ENCODE measurements at places on chromosomes 2 and 18.

- DNase-seq, result no peak
Observed at GRCh38 chr2:229610872-229611271, 103.5 kb downstream of the DNER start.

DNA sequence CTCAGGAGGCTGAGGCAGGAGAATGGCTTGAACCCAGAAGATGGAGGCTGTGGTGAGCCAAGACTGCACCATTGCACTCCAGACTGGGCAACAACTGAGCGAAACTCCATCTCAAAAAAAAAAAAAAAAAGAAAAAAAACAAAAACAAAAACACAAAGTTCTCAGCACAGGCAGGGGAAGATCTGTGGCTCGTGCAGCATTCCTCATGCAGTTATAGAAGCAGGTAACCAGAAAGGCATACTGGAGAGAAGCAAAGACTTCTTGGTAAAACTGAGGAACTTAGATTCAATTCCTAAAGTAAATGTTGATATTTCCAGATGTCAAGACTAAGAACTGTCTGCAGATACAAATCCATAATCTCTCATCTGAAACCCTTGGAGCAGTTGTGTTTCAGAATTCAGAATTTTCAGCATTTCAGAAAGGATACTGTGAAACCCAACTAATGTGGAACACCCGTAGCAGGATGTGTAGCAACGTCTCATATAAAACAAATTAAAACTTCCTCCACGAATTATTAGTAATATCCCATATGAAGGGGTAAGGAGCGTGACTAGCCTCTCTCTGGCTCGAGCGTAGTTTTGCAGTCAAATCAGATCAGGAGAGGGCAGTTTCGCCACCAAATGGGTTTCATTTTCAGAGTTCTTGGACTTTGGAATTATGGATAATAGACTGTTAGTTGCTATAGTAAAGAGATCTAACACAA is 13.2 kb upstream of the SLC25A52 start:
- DNase-seq, result no peak

DNA sequence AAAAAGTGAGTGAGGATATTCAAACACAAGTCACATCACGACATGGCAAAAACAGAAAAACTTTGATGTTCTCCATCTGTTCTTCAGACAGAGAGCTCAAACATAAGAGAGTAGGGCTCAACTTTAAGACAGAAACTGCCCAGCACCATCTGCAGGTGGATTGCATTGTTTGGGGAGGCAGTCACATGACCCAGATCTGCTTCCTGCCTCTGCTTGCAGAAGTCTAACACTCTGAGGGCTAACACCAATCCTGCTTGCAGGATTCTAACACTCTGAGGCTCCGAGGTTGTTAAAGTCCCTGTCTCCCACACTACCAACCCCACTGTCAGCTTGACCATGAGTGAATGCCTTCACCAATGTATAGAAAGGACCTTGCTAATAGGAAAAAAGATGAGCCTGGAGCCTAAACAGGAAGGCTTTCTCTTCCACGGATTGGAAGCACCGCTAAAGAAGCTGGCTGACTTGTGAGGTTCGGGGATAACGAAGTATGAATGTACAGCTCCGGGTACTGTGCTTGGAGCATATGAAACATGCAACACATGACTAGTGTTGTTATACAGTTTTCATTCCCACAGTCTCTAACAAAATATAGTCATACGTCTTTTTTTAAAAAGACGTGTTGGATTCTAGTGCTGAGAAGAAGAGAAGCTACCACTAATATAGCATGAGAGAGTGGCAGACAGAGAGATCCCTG is 176.6 kb upstream of the CREB1 start:
- no peak for DNase-seq

DNA sequence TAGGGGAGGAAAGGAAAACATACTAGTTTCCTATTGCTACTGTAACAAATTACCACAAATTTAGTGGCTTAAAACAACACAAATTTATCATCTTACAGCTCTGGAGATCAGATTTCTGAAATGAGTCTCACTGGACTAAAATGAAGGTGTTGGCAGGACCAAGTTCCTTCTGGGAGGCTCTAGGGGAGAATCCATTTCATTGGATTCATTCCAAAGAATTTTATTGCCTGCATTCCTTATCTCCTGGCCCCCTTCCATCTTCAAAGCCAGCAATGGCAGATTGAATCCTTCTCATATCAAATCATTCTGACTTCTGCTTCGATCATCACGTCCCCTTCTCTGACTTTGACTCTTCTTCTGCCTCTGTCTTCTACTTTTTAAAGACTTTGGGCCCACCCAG is 250.9 kb downstream of the IRS1 start:
- DNase-seq, result no peak

GRCh38 chr2:26457251-26457666 is 20.7 kb downstream of the OTOF start:
- DNase-seq, result no peak

- DNase-seq, result no peak
Observed at GRCh38 chr2:98869870-98870269, 66.2 kb downstream of the CRACDL start.

DNA sequence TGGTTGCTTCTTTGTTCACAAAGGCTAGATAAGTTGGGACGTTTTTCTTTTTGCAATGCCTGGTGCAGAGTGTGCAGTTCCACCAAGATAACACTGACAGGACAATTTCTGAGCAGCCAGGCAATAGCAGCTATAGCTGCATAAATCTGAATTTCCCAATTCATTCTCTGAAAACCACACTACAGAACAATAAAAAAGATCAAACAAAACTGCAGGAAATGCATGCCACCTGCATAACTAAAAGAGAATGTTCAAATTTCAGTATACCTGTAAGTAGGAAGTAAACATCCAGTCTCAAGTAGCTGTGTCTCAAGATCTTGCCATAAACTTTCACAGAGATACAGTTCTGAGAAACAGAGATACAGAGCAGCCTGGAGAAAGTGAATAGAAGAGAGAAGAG is 5.3 kb upstream of the KCTD18 start:
- DNase-seq, result no peak

DNA sequence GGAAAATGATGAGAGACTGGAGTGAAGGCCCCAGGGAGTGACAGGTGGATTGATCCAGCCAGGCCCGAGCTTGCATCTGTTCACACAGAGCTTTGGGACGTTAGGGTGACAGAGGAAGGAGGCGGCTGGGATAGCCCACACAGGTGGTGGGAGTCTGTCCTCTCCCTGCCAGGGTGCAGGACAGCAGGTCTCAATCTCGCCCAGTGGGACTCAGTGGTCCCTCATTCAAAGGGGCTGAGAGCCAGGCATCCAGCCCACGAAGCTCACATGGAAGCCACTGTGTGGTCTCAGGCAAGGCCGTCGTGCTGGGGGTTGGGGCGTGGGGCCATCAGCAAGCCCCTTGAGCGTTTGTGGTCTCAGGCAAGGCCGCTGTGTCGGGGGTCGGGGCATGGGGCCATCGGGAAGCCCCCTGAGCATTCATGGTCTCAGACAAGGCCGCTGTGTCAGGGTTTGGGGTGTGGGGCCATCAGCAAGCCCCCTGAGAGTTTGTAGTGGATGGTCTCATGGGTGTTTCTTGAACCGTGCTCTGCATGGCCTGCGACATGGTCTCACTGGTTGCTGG is 8.3 kb downstream of the KCNG2 start:
- DNase-seq, result no peak

DNA sequence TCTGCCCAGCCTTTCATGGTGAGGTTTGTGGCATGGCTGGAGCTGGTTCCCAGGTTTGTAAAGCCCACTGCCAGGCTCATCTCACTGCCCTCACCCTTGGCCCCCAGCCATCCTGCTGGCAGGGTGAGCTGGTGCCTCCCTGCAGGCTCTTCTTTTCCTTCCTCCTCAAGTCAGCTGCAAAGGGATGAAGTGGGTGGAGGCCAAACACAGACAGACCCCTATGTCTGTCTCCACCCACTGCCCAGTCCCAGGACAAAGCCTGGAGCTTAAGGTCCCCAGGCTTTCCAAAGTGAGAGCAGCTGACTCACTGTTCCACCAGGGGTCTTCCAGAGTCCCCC is 92.0 kb downstream of the TNS1 start:
- DNase-seq, result no peak

GRCh38 chr18:48164701-48165100 is 234.2 kb upstream of the SMAD2 start:
- no peak for DNase-seq

DNA sequence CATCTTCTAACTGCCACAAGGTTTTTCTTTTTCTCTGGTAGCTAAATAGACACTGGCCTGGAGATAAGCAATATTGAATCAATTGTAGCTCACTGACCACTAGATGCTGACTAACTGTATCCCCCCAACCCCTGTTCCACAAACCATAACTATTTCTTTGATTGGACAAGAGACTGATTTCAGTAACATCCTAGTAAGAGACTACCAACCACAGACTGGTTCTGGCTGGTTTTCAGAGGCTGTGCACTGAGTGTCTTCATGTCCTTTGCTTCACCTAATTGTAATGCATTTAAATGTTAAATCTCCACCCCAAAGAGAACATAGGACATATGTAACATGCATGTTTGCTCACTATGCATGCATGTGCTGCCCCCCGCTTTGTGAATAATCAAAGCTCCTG is 3.2 kb upstream of the AAK1 start:
- DNase-seq, result no peak

DNA sequence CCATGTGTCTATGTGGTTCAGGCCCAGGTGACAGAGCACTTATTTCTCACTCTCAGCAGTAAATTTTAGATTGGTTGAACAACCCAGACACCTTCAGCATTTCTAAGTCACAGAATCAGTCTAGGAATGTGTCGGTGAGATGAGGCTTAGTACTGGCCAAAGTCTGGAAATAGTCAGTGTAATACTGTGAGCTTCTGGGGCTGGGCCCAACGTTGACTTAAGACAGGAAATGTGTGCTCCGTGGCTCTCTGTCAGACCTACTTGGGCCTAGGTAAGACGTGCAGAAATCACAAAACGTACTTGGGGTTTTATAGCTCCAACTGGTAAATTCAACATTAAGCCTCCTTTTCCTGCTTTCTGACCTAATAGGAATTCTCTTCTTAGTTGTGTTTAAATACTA is 160.3 kb upstream of the COL3A1 start:
- no peak for DNase-seq

DNA sequence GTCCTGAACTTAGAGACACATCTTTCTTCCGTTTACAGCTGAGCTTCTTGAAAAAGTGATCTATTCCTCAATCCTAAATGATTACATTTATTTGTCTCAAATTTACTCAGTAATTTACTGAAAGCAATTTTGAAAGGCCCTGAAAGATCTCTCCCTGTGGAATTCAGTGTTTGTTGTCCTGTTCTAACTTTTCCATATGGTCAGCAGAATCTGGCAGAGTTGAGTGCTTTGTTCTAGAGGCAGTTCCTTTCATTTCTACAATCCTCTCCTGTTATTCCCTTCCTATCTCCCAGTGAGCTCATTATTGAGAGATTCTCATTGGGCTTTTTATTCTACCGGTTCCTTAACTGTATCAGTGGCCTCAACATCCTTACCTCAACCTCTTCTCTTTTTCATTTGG is 36.5 kb upstream of the REG3G start:
- no peak for DNase-seq

DNA sequence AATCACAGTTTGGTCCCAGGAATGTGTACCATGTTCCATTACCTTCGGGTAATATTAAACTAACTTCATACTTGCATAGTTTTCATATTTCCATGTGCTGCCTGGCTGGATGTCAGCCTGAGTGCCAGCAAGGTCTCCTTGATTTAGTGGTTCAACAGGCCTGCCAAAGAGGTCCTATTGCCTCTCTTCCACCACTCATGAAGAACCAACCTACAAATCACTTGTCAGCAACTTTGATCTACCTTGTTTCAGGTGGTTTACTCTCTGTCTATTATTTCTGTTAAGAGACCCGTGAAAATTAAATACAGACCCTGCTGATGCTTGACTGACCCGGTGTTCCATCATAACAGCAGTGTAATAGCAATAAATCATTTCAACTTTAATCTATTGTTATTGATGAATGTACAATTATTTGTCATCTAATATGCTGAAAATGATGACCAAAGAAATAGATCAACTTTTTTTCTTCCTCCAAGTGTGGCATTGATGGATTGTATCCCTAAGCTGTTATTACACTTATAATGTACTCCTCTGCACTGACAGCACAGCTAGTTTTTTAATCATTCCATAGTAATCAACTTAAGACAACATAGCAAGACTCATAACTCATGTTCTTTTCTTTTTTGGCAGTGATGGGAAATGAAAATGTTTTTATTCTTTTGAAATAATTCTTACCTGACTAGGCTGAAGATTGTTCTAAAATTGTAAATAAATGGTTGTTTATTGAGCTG is 1220.2 kb upstream of the ACVR2A start:
- DNase-seq, result no peak

- DNase-seq, result no peak
Observed at GRCh38 chr18:74396171-74397169, 60.6 kb downstream of the DIPK1C start.

DNA sequence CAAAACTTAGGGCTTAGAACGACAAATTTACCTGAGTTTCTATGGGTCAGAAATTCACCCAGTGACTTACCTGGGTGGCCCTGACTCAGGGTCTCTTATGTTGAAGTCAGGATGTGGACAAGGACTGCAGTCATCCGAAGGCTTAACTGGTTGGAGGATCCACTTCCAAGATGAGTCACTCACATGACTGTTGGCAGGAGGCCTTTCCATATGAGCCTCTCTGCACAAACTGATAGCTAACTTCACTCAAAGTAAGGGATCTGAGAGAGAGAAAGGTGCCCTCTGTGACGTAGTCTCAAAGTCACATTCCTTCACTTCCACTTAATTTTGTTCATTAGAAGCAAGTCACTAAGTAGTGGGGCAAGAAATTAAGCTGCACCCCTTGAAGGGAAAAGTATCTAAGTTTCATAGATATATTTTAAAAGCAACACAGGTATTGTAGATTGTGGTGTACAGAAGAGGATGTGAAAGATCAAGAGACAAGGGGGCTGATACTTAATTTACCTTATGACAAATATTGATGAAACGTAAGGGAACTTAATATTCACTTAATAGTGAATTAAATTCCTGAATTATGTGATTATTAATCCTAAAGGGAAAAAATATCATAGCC is 48.4 kb downstream of the TANK start:
- DNase-seq, result no peak

DNA sequence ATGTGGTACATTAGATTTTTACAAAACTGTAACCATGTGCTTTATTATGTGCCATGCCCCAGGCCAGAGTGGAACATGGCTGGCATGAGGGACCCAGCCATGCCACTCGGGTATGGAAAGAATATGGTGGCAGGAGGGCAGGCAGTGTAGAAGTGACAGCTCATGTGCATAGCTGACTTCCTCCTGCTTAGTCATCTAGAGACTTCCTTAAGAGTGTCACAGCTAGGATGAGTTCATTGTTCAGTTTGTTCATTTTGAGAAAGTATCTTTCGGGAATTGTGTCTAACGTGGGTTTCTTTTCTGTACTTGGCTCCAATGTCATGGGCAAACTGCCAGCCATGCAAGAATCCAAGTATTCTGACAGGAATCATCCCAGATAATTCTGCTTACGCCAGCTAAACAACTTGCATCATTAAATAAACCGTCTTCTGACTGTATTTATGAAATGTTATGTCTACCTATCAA is 94.3 kb upstream of the ITGB6 start:
- peak; percentile 31 for DNase-seq

DNA sequence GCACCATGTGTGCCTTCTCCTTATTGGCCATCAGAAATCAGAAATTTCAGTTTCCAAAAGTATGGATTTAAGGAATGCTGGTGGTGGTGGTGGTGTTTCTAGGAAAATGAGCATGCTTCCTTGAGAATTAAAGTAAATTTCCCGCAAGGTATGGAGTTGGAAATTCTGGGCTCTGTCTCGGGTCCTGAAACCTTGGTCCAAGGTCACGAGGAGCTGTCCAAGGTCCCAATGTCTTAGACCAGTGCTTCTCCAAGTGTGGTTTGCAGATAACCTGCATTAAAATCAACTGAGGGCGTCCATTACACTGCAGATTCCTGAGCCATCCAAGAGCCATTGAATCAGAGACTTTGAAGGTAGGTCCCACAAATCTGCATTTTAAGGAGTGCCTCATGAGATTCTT is 210.9 kb upstream of the PKDCC start:
- no peak for DNase-seq
